ENCODE measurements at places on chromosomes 1 and 21.

- DNase-seq, result no peak
Measured at GRCh38 chr1:22471610-22472009, 20.0 kb downstream of the ZBTB40 start.

- DNase-seq, result no peak
Measured at GRCh38 chr1:109261578-109261977, 12.2 kb downstream of the CELSR2 start.

- no peak for DNase-seq
Measured at GRCh38 chr1:84156210-84156621, 12.1 kb downstream of the PRKACB start.

DNA sequence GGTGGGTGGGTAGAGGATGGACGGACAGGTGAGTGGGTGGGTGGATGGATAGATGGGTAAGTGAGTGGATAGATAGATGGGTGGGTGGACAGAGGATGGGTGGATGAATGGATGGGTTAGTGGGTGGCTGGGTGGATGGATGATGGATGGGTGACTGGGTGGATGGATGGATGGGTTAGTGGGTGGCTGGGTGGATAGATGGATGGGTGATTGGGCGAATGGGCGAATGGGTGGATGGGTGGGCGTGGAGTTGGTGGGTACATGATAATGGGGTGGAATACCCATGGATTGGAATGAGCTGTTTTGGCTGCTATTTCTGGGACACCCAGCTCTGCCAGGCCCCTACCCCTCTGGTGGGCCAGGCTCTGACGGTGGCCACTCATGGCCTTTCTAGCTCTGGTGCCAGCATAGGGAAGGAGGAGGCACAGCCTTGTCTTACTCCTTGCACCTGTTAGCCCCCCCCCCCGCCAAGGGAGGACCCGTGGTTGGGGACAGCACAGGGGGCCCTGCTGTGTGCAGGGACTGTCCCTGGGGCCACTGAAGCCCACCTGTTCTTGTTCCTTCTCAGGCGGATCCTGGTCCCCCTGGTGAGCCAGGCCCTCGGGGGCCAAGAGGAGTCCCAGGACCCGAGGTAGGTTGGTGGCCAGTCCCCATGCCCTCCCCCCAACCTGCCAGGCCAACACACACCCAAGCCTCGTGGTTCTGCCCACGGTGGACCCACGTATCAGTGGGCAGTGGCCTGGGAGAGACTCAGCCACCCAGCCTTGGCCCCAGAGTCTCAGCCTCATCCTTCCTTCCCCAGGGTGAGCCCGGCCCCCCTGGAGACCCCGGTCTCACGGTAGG, 26.4 kb downstream of the COL6A2 start:
- no peak for DNase-seq

- DNase-seq, result no peak
Measured at GRCh38 chr21:15293240-15293639, 228.4 kb upstream of the NRIP1 start.

DNA sequence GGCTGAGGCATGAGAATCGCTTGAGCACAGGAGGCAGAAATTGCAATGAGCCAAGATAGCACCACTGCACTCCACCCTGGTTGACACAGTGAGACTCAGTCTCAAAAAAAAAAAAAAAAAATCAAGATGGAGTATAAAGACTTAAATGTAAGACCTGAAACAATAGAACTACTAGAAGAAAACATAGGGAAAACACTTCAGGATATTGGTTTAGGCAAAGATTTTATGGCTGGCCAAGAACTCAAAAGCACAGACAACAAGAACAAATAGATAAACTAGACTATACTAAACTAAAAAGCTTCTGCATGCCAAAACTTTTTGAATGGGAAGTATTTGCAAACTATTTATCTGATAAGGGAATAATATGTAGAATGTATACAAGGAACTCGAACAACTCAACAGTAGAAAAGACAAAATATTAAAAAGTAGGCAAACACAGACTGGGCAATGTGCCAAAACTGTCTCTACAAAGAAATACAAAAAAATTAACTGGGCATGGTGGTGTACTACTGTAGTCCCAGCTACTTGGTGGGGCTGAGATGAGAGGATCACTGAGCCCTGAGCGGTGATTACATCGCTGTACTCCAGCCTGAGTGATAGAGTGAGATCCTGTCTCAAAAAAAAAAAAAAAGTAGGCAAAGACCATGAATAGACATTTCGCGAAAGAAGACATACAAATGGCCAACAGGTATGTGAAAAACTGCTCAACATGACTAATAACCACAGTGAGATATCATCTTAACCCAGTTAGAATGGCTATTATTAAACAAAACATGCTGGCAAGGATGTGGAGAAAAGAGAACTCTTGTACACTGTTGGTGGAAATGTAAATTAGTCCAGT, 25.3 kb downstream of the DTL start:
- DNase-seq, result no peak

GRCh38 chr1:101728029-101728428, 268.7 kb downstream of the OLFM3 start:
- DNase-seq, result no peak

DNA sequence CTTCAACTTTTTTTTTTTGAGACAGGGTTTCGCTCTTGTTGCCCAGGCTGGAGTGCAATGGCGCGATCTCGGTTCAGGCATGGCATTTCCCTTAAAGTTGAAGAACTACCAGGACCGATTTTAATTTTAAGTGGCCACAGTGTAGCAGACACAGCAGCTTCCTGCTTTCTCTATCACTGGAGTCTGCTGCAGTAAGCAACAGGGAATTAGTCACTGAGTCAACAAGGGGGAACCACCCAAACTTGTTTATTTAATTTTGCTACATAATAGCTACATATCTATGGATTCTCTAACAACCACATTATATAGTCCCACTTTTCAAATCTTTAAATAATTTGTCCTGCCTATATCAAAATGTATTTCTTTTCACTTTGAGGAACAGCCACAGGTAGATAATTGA, 12.5 kb upstream of the TNNI3K start:
- DNase-seq, result no peak

GRCh38 chr1:15212216-15212953, 34.6 kb upstream of the FHAD1 start:
- no peak for DNase-seq

DNA sequence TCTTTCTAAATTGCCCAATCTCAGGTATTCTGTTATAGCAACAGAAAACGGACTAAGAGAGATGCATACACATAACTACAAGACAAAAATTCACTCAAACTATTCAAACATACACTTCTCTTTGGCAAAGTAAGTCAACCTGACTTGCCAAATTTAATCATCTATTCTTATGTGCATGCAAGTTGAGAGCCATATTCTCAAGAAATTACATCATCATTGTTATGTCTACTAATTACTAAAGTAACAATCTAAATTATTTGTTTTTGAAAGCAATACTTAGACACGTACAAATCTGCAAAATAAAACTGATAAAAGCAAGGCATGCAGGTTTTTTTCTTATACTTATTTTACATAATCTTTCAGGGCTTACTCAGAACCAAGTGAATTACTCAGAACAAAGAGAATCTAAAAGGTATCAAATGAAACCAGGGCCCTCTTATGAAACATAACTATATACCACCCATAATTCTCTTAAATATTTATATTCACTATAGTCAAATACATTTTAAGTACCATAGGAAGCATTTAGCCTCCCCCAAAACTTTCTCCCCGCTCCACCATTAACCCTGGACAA, 62.3 kb downstream of the HLCS start:
- DNase-seq, result no peak

- no peak for DNase-seq
Measured at GRCh38 chr1:2021550-2021949, 2.4 kb downstream of the GABRD start.

- DNase-seq, result no peak
Measured at GRCh38 chr21:35023396-35024070, 25.6 kb downstream of the RUNX1 start.

DNA sequence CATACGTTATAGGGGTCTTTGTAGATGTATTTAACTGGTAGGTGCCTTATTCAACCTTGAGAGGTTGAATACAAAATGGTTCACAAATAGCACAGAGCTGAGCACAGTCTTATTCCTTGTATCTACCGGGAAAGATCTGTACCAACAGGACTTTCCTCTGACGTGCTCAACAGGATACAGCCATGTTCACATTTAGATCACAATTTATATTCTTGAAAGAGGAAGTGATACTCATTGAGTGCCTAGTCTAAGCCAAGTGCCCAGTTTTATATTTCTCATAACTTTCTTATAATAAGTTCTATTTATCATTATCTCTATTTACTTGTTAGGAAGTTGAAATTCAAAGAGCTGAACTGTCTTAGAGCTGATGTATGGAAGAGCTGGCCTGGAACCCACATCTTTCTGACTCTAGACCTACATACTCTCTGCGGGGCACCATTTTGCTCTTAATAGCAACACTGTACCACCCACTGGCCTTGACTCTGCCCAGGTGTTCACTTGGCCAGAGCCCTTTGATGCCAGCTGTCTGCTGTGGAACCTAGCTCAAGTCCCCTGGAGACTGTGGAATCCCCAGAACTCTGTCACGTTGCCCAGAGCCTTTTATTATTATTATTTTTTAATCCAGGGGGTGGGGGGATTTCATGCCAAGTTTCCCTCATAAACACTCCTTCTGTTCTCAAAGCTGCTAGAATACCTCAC, 156.2 kb downstream of the TPR start:
- no peak for DNase-seq

- DNase-seq, result no peak
Measured at GRCh38 chr1:162046921-162047320, 22.6 kb upstream of the NOS1AP start.

DNA sequence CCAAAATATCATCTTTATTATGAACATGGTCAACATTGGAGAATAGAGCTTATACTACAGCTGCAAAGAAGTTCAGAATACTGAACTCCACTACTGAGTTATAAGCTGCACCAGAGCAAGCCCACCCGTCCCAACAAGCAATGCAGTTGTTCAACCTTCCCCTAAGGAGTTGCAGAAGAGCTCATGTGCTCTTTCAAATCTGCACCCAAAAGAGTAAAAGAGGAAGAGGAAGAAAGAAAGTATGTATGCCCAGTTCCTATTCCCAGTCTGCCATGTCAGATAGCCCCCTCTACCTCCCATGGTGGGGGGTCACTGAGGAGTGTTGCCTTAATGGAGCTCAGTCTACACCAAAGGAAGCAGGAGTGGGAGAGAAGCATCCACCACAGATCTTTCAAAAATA, 6.9 kb downstream of the C1orf162 start:
- DNase-seq, result no peak

- peak; percentile 34 for DNase-seq
Measured at GRCh38 chr1:183841950-183842794, 37.3 kb downstream of the RGL1 start.

DNA sequence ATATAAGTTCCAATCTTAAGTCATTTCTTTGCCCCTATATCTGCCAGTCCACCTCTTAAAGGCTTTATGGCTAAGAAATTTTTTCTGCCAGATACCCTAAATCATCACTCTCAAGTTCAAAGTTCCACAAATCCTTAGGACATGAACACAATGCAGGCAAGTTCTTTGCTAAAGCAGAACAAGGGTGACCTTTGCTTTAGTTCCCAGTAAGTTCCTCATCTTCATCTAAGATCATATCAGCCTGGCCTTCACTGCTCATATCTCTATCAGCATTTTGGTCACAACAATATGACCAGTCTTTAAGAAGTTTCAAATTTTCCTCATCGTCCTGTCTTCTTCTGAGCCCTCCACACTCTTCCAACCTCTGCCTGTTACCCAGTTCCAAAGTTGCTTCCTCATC, 402.2 kb upstream of the RUNX1 start:
- DNase-seq, result no peak

DNA sequence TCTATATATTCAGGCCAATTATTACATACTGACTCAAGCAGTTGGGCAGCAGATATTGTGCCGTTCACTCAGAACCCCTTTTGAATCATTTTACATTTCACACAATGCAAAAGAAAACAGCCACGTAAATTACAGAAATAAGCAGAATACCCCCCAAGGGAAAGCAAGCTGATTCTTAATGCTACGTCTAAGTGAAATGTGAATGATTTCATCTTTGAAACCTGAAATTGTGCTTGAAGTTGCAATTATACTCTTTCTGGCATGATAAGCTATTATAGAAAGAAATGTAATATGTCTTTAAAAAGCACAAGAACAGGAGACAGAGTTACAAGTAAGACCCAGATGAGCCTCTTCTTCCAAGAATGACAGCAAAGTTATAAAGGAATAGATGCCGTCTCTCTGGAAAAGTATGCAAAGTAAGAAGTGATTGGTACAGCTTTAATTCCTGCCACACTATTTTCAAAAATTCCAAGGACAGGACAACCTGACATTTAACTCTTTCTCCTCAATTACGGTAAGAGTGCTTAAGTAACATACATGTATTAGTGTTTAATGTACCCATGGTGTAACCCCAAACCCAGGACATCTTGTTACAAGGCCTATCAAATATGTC, 891.5 kb upstream of the ADGRL2 start:
- DNase-seq, result no peak

- DNase-seq, result no peak
Measured at GRCh38 chr1:229252228-229252984, 18.5 kb upstream of the RAB4A start.

DNA sequence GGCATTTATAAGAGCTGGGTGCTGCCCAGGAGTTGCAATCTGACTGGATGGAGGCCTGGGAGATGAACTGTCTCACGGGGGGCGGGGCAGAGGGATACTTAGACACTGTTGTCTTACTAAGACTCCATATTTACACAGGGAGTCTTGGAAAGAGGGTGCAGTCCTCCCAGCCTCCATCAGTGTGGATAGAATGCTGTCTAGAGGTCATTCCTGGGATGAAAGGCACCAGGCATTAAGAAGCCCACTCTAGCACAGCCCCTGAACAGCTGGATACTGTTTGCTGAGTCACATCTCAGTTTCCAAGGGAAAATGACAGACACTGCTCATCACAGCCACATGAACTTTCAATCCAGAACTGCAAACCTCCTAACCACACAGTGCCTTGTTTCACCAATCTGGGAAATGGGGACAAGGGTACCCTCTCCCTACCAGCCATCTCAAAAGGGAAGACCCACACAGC, 43.3 kb downstream of the SSBP3 start:
- no peak for DNase-seq

GRCh38 chr1:228989992-228990827, 254.9 kb downstream of the RHOU start:
- no peak for DNase-seq

DNA sequence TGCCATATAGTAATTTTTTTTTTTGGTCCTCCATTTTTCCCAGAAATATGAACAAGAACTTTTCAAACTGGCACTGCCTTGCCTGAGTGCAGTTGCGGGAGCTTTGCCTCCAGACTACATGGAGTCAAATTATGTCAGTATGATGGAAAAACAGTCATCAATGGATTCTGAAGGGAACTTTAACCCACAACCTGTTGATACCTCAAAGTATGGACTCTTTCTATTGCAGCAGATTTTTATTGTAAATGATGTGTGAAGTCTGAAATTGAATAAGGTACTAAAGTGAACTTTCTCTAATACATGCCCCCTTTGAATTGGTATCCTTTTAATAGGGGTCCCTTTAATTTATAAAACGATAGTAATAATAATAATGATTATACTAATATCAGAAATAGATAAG, 234.9 kb downstream of the ZP4 start:
- DNase-seq, result no peak

Measured in GM19239 (cell line).